ENCODE measurements at places on chromosomes 12 and 14. TPM values are rescaled to one million over a fixed set of nuclear protein-coding genes. Genes with fewer than 3 reads are reported as not detected.

GRCh38 chr14:55265197-55265596 lies 6.0 kb upstream of the FBXO34 start:
- no peaks in the 10 kb centered on the region for H3K36me3 ChIP-seq
- H3K27me3 ChIP-seq = no peaks in the 10 kb centered on the region
- DNase-seq = peak; percentile 35
- peaks cover 3% of the 10 kb centered on the region for H3K4me1 ChIP-seq
- no peak overlapping the region for H3K4me3 ChIP-seq
- no peak overlapping the region for H3K27ac ChIP-seq

AVPR1A gene
- total RNA-seq = not detected

- H3K27ac ChIP-seq = no peak overlapping the region
- peak overlapping the region; percentile 42 for H3K4me3 ChIP-seq
- no peaks in the 10 kb centered on the region for H3K27me3 ChIP-seq
- no peaks in the 10 kb centered on the region for H3K36me3 ChIP-seq
These were observed 3.6 kb upstream of the DHRS2 start for GRCh38 chr14:23632461-23633159.

GRCh38 chr12:116161588-116161987 lies 115.9 kb downstream of the MED13L start:
- H3K36me3 ChIP-seq = no peaks in the 10 kb centered on the region
- no peaks in the 10 kb centered on the region for H3K27me3 ChIP-seq
- DNase-seq = no peak
- H3K4me1 ChIP-seq = peaks cover 59% of the 10 kb centered on the region
- H3K27ac ChIP-seq = no peak overlapping the region
- H3K4me3 ChIP-seq = no peak overlapping the region

LYZ gene
- total RNA-seq = not detected

- H3K27me3 ChIP-seq = peaks cover 2% of the 10 kb centered on the region
- no peak for DNase-seq
- H3K4me3 ChIP-seq = no peak overlapping the region
- no peak overlapping the region for H3K27ac ChIP-seq
- peaks cover 9% of the 10 kb centered on the region for H3K4me1 ChIP-seq
These were observed 226.0 kb downstream of the PCNX1 start for GRCh38 chr14:71133296-71133695.

DNA sequence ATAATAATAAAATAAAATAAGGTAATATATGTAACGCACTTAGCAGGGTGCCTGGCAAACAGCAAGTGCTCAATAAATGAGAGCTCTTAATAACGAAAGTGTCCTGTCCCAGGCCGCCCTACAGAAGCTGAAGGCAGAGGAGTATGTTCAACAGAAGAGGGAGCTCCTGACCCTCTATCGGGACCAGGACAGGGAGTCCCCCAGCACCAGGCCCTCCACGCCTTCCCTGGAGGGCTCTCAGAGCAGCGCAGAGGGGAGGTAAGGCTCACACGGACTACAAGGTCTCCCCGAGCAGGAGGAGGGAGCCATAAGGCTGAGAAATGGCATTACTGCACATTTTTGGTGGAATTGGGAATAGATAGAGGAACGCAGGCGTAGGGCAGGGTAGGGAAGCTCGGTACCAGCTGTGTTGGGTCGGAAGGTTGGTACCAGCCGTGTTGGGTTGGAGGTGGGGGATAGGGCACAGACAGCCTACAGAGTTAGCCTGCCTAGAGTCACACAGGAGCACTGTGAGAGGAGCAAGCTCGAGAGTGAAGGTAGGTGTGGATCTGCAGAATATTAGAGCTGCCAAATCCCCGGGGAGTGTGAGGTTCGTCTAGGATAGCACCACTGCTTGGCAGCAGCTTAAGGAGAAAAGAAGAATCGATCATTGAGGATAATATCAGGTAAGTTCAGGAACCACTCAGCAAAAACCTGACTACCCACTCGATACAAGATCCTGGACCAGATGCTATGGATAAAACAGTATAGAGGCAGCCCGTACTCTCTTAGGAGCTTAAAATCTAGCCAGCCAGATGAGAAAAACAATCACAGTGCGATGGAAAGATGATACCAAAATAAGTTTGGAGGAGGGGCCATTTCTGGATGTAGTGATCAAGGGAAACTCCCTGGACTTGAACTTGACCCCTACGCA lies 15.3 kb downstream of the TNFRSF1A start:
- no peaks in the 10 kb centered on the region for H3K27me3 ChIP-seq
- peaks cover 24% of the 10 kb centered on the region for H3K36me3 ChIP-seq
- peaks cover 58% of the 10 kb centered on the region for H3K4me1 ChIP-seq
- H3K27ac ChIP-seq = peak overlapping the region; percentile 58

SPX gene
- not detected for total RNA-seq

RFLNA gene
- not detected for total RNA-seq

DNA sequence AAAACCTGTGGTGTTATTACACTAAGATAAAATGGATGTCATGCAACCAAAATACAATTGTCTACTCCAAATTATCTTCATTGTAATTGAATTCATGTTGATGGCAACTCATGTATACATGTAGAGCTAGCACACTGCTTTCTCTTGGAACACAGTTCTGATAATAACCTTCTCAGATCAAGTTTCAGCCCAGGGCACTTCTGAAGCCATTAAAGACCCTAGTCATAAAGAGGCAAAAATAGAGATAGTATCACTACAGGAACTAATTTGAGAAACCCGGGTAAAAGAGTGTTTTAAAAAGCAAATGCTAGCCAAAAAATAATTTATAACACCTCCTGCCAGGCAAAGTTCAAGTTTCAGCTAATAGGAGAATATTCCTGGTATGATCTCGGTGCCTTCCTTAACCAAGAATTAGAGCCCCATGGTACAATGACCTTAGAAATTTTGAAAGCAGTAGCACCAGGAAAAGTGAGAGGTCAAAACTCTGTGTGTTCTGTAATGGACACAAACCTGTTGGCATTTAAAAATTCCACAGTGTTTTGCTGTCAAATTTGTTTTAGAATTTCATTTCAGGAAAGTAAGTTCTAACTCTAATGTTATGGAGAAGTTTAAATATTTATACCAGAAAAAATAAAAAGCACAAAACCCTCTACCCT lies 105.0 kb upstream of the FRMD6 start:
- H3K4me3 ChIP-seq = no peak overlapping the region
- no peak overlapping the region for H3K27ac ChIP-seq
- H3K36me3 ChIP-seq = no peaks in the 10 kb centered on the region
- H3K4me1 ChIP-seq = no peaks in the 10 kb centered on the region
- DNase-seq = no peak
- H3K27me3 ChIP-seq = peaks cover 5% of the 10 kb centered on the region

ACRBP gene
- total RNA-seq = 2.0 TPM

GRCh38 chr14:38705220-38705619 lies 397.8 kb downstream of the SEC23A start:
- no peaks in the 10 kb centered on the region for H3K4me1 ChIP-seq
- no peak overlapping the region for H3K4me3 ChIP-seq
- H3K27ac ChIP-seq = no peak overlapping the region
- DNase-seq = no peak

DNA sequence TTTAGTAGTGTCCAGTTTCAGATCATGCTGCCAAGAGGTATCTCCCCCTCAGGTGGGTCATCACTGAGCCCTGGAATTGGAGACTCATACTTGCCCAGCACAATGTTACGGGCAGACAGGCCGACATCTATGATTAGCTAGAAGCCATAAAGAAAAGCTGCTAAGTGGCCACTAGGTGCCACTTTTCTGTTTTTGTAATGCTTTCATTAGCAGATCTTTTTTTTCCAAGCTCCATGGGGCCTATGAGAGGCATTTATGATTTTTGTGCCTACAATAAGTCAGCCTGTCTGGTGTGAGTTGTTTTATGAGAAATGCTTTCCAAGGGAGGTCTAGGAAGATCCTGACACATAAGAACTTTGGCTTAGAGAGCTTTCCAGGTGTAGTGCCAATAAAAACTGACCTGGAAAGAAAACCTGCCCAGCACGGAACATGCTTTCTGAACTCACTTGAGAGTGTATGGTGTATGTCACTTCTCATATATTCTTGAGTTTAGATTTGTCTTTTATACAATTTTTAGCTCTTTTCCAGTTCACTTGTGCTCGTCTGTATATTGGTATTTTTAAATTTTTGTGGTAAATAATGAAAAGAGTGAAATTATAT lies 21.8 kb upstream of the SMCO2 start:
- peak; percentile 7 for DNase-seq
- no peaks in the 10 kb centered on the region for H3K4me1 ChIP-seq
- no peaks in the 10 kb centered on the region for H3K27me3 ChIP-seq
- H3K4me3 ChIP-seq = no peak overlapping the region
- H3K27ac ChIP-seq = no peak overlapping the region
